ENCODE measurements at places on chromosomes 5 and 9.

GRCh38 chr5:170571875-170572852, 68.3 kb downstream of the KCNIP1 start:
- DNase-seq: peak; percentile 47

DNA sequence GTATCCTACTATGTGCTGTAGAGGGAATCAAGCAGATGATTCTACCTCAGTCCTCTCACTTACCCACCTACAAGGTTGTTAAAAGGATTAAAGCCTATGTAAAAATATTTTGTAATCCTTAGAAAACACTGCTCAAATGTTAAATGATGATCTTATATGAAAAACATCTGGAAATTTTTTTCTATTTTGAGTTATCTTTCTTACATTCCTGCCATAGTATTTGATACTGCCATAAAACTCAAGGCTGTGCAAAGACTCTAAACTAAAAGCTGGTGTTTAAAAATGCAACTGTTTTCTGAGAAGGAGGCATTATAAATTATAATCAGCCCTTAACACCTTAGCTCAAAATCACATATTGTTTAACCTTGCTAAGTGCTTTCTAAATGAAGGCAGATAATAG, 474.2 kb downstream of the PRELID2 start:
- no peak for DNase-seq

DNA sequence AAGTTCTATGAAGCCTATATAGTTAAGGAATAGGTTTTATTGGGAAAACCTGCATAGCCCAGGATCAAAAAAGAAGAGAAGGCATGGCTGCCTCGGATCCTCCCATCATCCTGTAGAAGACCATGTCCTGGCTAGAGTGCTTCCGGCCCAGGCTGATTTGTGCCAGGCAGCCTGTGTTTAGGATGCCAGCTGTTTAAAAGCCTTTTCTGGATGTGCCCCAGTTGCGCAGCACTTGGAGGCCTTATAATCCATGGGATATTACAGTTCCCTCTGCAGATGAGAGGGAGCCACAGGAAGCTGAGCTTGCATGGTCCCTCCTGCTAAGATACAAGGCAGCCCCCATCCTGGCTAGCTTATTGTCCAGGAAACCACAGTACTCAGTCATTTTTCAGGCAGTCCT, 97.9 kb downstream of the CHSY3 start:
- DNase-seq: no peak

DNA sequence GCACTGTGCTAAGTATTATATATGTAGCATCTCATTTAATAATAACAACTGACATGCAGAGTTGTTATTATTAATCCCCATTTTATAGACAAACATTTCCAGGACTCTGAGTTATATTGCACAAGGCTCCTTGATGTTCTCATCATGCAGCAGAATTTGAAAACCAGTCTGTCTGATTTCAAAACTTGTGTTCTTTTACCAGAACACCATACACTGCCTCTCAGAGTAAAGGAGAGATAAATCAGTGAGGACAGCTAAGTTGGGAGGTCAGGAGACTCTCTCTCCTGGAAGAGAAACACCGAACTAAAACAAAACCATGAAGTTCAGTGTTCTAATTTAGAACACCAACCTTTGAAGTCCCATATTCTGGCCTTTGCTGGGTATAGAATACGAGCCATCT, 92.7 kb upstream of the TNC start:
- no peak for DNase-seq

GRCh38 chr5:16826379-16827125, 109.5 kb downstream of the MYO10 start:
- no peak for DNase-seq

DNA sequence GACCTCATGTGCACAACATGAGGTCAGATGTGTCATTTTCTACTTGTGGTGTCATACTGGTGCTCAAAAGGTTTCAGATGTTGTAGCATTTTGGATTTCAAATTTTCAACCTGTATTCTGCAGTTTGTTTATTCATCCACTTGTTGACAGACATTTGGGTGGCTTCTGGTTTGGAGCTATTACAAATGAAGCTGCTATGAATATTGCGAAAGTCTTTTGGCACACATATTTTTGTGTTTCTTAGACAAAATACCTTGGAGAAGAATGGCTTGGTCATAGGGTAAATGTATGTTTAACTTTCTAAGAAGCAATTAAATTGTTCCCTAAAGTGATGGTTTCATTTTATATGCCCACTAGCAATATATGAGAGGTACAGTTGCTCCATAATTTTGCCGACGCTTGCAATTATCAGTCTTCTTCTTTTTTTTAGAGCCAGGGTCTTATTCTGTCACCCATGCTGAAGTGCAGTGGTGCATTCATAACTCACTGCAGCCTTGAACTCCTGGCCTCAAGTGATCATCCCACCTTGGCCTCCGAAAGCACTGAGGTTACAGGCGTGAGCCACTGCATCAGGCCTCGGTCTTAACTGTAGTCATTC, 70.7 kb upstream of the TRPC7 start:
- no peak for DNase-seq

- DNase-seq: no peak
These were observed 51.4 kb upstream of the DAB2IP start for GRCh38 chr9:121599872-121600585.

DNA sequence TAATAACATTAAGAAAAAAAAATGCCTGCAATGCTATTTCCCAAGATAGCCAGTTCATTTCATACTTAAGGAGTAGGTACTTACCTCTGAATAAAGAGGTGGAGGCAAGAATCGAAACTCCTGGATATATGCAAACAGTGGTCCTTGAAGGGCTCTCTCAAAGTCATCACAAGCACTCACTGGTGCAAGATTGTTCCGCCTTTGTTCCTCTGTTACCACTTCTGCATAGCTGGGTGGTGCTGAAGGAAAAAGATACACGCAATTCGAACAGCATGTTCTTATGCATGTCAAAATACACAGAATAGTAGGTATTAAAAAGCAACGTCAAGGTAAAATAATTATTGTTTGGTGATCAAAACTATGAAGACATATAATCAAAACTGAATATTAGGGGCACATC, 9.5 kb downstream of the ARRDC3 start:
- no peak for DNase-seq

DNA sequence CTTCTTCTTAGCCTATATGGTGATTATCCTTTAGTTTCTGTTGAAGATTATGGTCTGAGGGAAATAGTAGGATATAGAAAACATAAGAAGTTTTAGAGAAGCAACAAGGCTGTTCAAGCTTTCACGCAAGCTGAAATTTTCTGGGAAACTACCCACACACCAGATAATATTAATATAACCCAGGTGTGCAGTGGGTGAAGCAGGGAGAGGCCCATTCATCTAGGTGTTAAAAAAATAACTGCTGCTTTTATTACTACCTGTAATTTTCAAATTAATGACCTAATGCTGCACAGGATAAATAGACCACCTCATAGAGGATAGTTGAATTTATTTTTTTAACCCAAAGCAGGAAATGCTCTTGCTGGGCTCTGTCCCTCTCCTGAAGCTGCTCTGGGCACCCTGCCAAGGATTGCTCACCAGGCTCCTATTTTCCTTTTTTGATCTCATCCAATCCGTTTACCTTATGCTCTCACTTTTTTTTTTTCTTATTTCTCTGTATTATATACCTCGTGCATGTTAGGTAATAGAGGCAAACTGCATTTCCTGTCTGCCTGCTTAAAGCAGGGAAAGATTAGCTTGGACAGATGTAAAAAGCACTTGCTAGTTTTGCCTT, 124.3 kb upstream of the SLC12A2 start:
- no peak for DNase-seq

DNA sequence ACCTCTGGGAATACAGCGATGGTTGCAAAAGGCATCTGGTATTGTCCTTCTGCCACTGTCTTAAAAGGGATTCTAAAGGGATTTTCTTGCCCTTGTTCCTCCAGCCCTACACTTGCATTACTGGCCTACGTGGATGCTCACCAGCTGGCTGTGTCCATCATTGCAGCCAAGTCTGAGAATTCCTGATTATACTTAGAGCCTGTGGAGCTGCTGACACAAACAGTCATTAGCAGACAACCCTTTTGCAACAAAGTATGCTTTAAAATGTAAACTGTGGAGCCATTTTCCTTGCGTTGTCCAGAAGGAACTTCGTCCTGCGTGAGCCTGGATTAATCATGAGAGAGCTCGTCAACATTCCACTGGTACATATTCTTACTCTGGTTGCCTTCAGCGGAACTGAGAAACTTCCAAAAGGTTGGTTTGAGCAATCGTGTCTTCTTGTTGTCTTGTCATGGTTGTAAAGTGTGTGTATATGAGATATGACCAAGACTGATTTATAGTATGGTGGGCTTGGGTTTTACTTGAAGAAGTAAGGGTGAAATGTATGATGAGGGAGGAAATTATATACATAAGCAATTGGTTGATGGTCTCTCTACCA, at the start of gene MUSK:
Gene MUSK, plus strand, starts transcription at position 222 of the 598 bp plus-strand sequence. Its CDS starts 114 bp downstream, at position 336.
- no peak for DNase-seq

- DNase-seq: no peak
These were observed 182.2 kb downstream of the AUH start for GRCh38 chr9:91179237-91180138.

DNA sequence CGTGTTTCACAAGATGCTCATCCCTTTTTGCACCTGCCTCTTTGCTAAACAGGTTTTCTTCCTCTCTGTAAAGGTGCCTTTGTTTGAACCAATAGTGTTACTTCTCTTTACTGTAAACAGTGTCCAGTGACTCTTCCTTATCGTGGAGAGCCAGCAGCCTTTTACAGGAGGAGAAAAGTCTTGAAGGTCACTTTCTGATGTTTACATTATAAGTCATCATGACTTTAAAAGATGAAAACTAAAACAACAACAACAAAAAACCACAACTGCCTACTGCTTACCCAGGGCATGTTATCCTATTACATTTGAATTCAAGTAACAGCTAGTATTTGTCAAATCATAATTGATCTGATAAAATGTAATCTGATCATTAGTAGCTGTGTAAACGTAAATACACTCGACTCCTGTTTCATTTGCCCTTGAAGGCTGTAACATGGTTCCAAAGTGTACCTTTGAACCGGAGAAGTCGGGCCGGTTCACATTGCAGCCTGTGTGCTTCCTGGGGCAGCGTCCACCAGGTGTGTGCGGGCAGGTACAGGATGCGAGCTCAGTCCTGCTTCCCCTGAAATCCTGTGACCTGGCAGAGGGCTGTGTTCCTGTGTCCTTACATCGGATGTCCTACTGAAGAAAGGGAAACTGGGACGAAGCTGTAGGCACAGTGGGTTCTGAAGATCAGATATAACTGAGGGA, 118.1 kb downstream of the C9orf152 start:
- DNase-seq: no peak

DNA sequence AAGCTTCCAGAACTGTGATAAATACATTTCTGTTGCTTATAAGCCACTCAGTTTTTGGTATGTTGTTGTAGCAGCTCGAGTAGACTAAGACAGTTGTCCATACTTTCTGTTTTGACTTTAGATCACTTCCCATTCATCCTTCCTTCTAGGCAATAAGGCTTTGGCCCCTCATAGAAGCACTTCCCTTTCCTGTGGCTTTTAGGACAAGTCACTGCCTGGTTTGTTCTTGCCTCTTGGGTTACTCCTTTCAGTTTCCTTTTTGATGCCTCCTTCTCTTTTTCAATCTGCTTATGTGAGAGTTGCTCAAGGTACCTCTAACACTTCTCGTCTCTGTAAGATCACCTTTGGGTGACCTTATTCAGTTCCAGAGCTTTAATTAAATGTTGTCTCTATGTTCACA, 72.4 kb upstream of the NTRK2 start:
- DNase-seq: no peak

DNA sequence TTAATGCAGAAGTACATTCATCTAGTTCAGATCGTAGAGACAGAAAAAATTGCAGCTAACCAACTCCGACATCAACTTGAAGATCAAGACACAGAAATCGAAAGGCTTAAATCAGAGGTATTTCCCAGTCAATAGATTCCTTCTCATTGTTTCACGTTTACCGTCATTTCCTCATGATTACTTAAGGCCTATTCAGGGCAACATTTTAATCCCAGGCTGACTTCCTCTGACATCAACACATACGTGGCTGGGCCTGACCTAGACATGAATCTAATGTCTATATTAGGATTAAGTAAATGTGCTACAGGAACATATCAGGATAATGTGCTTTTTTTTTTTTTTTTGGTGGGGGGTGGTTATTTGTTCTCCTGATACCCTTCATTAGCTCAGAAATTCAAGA, 107.9 kb downstream of the RASGRF2 start:
- no peak for DNase-seq

- DNase-seq: no peak
These were observed 81.8 kb downstream of the ANKRD33B start for GRCh38 chr5:10645671-10646070.

GRCh38 chr5:155595791-155596190, 582.2 kb downstream of the KIF4B start:
- DNase-seq: no peak

DNA sequence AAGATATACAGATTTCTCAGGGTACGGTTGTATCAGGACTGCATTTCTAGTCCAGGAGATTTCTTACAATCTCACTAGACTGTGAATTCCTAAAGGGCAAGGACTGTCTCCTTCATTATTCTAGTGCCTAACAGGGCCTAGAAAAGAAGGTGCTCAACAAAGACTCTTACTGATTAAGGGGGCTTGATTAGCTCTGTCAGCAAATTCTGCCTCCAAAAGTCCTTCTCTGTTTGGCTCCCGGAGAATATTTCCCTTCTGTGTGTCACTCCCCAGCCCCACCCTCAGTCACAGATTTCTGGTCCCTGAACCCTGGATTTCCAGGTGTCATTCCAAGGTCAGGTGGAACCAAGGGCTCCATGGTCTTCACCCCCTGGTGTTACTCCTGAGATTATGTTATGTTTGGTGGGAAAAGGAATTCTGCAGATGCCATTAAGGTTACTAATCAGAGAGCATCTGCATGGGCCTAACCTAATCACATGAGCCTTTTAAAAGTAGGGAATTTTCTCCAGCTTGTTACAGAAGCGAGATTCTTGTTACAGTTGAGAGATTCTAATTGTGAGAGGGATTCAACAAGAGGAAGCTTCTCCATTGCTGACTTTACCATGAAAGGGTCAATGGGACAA, 167.7 kb upstream of the LHFPL2 start:
- no peak for DNase-seq

- DNase-seq: no peak
These were observed 98.4 kb upstream of the ERCC6L2 start for GRCh38 chr9:95777136-95777535.

GRCh38 chr5:180119903-180120236, 48.3 kb upstream of the RNF130 start:
- DNase-seq: peak; percentile 7

DNA sequence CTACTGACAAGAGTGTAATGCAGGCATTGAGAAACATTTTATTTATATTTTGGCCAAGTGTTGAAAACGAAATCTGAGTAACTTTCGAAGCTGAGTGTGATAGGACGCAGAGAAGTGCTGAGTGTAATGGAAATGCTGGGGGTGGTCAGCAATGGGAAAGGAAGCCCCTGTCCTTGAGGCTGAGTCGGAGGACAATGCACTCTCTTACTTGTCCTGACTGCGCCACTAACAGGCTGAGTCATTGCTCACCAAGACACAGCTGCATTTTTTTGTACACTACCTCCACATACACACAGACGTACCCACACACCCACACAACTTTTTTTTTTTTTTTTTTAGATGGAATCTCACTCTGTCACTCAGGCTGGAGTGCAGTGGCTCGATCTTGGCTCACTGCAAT, 637.7 kb downstream of the SLCO4C1 start:
- DNase-seq: no peak

- DNase-seq: no peak
These were observed 243.2 kb downstream of the ARHGAP26 start for GRCh38 chr5:143013176-143013891.

Data from activated naive CD4-positive, alpha-beta T cell treated with anti-CD3 and anti-CD28 coated beads, Interleukin-2, amount 10 ng/mL, durations not matched to agents 7 days and 5 days (primary cell).